Naive B cell (primary cell): ENCODE measurements at places on chromosomes 7 and 10.

GRCh38 chr7:90274161-90274560 lies 29.2 kb downstream of the CFAP69 start:
- no peak for DNase-seq
- no peaks in the 10 kb centered on the region for H3K4me1 ChIP-seq
- no peak overlapping the region for H3K27ac ChIP-seq
- peaks cover 8% of the 10 kb centered on the region for H3K27me3 ChIP-seq

- H3K36me3 ChIP-seq, result peaks cover 39% of the 10 kb centered on the region
- no peaks in the 10 kb centered on the region for H3K27me3 ChIP-seq
- no peak overlapping the region for H3K4me3 ChIP-seq
- H3K4me1 ChIP-seq, result no peaks in the 10 kb centered on the region
Observed at GRCh38 chr7:38795593-38795992, 113.4 kb downstream of the VPS41 start.

DNA sequence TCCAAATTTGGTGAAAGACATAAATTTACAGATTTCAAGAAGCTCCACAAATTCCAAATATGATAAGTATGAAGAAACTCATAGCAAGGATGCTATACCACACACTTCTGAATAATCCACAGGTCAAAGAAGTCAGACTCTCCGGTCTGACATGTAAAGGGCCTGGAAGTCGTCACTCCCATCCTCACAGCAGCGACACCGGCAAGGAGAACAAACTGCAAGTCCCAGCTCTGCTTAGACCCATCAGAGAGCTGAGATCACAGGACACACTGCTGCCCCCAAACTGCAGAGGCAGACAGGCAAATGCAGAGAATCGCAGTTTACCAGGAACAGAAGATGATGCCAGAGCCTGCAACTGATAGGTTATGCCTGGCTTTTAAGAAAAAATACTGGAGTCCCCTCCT lies 62.0 kb downstream of the AMZ1 start:
- H3K27ac ChIP-seq, result no peak overlapping the region
- DNase-seq, result no peak
- H3K4me1 ChIP-seq, result peaks cover 25% of the 10 kb centered on the region
- no peaks in the 10 kb centered on the region for H3K27me3 ChIP-seq
- peaks cover 9% of the 10 kb centered on the region for H3K36me3 ChIP-seq
- H3K4me3 ChIP-seq, result no peak overlapping the region

- no peak overlapping the region for H3K27ac ChIP-seq
- H3K27me3 ChIP-seq, result no peaks in the 10 kb centered on the region
- H3K4me1 ChIP-seq, result no peaks in the 10 kb centered on the region
- H3K4me3 ChIP-seq, result no peak overlapping the region
- DNase-seq, result no peak
Observed at GRCh38 chr7:10015687-10016086, 958.0 kb upstream of the PHF14 start.

GRCh38 chr10:14439451-14440259 lies 108.9 kb upstream of the FRMD4A start:
- peaks cover 42% of the 10 kb centered on the region for H3K27me3 ChIP-seq
- H3K27ac ChIP-seq, result no peak overlapping the region
- H3K36me3 ChIP-seq, result no peaks in the 10 kb centered on the region
- no peaks in the 10 kb centered on the region for H3K4me1 ChIP-seq
- no peak for DNase-seq

GRCh38 chr7:40394400-40394799 lies 259.6 kb downstream of the SUGCT start:
- no peaks in the 10 kb centered on the region for H3K4me1 ChIP-seq
- DNase-seq, result no peak
- no peak overlapping the region for H3K4me3 ChIP-seq
- no peak overlapping the region for H3K27ac ChIP-seq
- H3K36me3 ChIP-seq, result no peaks in the 10 kb centered on the region
- no peaks in the 10 kb centered on the region for H3K27me3 ChIP-seq

GRCh38 chr10:93876381-93876780 lies 17.4 kb upstream of the SLC35G1 start:
- H3K27me3 ChIP-seq, result peaks cover 38% of the 10 kb centered on the region
- H3K36me3 ChIP-seq, result no peaks in the 10 kb centered on the region
- H3K27ac ChIP-seq, result no peak overlapping the region
- H3K4me3 ChIP-seq, result no peak overlapping the region
- DNase-seq, result no peak

DNA sequence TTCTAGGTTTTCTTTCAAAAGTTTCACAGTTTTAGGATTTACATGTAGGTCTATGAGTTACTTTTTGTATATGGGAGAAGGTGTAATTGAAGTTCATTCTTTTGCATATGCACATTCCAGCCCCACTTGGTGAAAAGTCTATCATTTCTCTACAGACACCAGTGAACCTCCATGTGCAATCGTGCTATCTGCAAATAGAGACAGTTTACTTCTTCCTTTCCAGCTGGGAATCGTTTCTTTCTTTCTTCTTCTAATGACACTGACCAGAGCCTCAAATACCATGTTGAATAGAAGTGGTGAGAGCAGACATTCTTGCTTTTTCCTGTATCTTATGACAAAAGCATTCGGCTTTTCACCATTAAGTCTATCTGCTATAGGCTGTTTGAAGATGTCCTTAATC lies 122.7 kb downstream of the ARHGAP22 start:
- H3K27me3 ChIP-seq, result peaks cover 6% of the 10 kb centered on the region
- no peaks in the 10 kb centered on the region for H3K36me3 ChIP-seq
- no peaks in the 10 kb centered on the region for H3K4me1 ChIP-seq
- no peak for DNase-seq

DNA sequence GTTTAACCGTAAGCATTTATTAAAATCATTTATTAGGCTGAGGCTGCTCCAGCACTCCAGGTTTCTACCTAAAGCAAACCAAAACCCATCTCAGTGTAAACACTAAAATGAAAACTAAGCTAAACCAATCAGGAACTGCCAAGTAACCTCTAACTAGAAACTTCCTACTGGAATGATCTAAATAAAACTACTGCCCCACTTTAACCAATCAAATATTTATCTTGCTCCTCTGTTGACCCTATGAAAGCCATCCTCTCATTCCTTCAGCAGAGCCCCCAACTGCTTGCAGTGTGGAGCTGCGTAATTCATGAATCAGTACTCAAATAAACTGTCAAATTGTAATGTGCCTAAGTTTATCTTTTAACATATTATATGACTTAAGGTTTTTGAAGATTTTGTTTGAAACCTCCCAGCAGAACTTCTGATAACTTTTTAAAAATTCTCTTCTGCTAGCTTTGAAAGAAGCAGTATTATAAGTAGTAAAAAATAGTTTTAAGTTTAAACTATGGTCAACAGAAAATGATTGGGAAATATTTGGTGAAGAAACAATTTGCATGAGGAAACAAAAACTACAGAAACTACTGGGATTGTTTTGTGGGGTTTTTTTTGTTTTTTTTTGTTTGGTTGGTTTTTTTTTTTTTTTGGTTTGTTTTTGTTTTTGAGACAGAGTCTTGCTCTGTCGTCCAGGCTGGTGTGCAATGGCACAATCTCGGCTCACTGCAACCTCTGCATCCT lies 47.4 kb downstream of the GPR37 start:
- H3K4me3 ChIP-seq, result no peak overlapping the region
- H3K4me1 ChIP-seq, result no peaks in the 10 kb centered on the region
- no peak overlapping the region for H3K27ac ChIP-seq
- no peak for DNase-seq

DNA sequence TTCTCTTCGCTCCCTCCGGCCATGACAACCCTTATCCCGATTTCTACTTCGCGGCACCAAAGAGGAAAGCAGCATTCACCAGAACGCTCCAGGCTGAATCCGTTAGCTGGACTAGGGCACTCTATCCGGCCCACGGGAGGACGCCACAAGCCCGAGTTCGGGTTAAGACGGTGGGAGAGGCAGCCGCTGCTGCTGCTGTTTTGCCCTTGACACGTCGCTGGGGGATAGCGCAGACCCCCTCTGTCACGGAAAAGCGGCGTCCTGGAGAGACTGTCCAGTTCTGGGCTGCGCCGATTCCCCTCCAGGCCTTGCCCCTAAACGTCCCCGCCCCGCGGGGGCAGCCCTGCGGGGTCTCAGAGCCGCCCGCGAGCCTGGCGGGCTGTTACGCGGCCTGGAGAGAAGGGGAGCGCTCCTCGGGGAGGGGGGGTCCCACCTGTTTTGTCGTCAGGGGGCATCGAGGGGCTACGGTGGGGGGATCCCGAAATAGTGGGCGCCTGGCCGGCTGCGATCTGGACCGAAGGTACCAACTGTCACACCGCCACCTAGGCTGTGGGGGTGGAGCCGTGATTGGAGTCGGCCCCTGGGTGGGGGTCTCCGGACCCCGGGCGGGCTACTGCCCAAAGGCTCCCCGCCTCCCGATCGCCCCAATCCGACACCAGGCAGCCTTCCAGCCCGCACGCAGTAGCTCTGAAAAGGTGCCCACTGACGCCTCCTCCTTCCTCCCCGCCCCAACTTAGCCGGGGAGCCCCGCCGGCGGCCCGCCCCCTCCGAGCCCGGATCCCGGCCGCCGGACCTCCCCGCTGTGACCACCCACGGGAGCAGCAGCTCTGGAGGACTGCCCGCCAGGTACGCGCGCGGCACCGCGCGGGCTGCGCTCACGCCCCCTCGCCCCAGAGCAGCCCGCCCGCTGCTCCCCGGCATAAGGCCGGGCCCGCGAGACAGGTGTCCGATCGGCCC lies 772 bp downstream of the SGMS1 start:
- peak overlapping the region; percentile 94 for H3K27ac ChIP-seq
- no peaks in the 10 kb centered on the region for H3K27me3 ChIP-seq
- H3K4me1 ChIP-seq, result peaks cover 43% of the 10 kb centered on the region
- no peak for DNase-seq
- H3K36me3 ChIP-seq, result no peaks in the 10 kb centered on the region

DNA sequence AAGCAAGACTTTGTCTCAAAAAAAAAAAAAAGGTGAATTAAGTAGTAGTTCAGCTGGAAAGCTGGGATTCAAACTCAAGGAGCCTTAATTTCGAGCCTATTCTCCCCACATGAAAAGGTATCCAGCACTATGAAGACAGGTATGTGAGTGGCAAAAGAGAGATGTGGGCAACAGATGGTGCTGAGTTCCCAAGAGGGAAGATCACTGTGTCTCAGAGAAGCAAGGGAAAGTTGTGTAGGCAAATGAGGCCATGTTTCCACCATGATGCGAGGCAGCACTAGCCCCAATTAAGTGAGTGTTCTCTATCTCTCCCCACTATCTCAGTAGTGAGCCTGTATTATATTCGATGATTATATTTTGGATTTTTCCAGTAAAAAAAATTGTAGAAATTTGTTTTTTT lies 19.8 kb upstream of the ST7 start:
- no peaks in the 10 kb centered on the region for H3K36me3 ChIP-seq
- no peak for DNase-seq
- H3K4me3 ChIP-seq, result no peak overlapping the region
- H3K27ac ChIP-seq, result no peak overlapping the region
- peaks cover 9% of the 10 kb centered on the region for H3K4me1 ChIP-seq

GRCh38 chr7:45367026-45367425 lies 207.1 kb upstream of the ADCY1 start:
- H3K27ac ChIP-seq, result no peak overlapping the region
- no peaks in the 10 kb centered on the region for H3K4me1 ChIP-seq
- H3K27me3 ChIP-seq, result no peaks in the 10 kb centered on the region

- H3K4me1 ChIP-seq, result no peaks in the 10 kb centered on the region
- no peak overlapping the region for H3K27ac ChIP-seq
- DNase-seq, result no peak
- no peaks in the 10 kb centered on the region for H3K36me3 ChIP-seq
- H3K4me3 ChIP-seq, result no peak overlapping the region
- H3K27me3 ChIP-seq, result no peaks in the 10 kb centered on the region
Observed at GRCh38 chr7:46452561-46453135, 531.6 kb upstream of the IGFBP3 start.

DNA sequence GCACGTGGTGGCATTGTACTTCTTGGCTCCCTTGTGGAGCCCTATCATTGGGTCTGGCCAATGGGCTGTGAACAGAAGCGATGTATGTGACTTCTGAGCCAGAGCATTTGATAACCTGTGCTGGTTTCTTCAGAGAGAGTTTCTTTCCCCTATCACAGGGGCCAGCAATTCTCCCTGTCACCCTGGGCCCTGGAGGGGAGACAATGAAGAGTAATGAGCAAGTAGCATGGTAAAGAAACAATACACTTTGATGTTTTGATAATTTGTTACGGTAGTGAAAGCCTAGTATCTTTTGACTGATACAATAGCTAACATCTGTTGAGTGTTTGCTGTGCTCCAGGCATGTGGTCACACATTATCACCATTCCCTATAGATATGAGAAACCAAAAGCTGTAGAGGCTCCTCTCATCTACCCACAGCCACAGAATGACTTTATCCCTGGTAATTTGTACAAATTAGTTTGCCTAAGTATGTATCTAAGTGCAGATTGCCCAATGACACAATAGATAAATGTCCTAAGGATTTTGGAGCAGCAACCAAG lies 113.4 kb upstream of the SVIL start:
- peaks cover 6% of the 10 kb centered on the region for H3K27me3 ChIP-seq
- H3K36me3 ChIP-seq, result no peaks in the 10 kb centered on the region
- no peak for DNase-seq
- H3K4me1 ChIP-seq, result no peaks in the 10 kb centered on the region
- H3K4me3 ChIP-seq, result no peak overlapping the region

DNA sequence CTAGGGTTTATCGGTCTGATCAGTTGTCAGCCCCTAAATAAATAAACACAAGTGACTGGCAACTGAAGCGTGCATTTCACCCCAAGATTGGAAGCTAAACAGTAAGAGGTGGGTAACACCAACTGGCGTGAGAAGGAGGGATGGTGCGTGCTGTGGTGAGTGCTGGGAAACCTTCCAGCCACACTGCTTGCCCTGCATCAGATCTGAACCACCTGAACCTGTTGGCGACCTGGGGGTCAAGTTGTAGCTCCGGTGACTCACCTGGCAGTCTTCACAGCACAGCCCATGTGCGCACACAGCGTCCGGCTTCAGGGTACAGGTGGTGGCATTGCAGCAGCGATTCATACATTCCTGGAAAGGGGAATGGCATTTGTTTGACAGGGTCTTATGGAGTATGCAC lies 170.1 kb downstream of the FANK1 start:
- no peak overlapping the region for H3K4me3 ChIP-seq
- DNase-seq, result no peak
- no peaks in the 10 kb centered on the region for H3K4me1 ChIP-seq
- peaks cover 16% of the 10 kb centered on the region for H3K27me3 ChIP-seq

DNA sequence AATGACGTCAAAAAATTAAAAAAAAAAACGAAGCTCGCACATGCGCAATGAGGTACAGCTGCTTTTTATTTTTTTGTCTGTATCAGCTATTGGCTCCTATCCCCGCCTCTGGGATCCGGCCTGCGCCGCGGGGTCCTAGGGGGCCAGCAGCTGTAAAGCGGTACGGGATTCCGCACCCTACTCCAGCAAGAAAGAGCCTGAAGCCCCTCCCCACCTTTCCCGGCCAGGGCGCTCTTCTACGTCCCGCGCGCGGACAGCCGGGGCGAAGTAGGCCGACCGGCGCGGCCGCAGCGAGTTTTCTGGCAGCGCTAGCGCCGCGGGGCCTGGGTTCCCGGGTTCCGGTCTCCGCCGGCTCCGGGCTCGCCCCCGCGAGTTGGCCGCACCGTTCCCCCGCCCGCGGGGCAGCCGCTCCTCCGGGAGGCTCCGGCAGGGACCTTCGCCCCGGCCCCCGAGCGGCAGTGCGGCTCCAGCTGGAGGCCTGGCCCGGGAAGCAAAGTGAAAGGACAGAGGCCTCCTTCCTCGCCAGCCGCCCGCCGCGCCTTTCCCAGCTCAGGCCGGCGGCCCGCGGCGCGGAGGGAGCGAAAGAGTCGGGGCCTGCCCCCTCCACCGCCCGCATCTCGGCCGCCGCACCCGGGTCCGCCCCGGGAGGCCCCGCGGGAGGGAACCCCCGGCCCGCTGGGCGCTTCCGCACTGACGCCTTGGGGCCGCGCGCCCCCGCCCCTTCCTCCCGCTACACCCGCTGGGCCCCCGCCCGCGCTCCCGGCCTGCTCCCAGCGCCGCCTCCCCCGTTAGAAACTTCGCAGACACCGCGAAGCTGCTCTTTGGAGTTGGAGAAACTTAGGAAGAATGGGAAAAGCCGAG lies 4.7 kb upstream of the SPAG6 start:
- H3K4me3 ChIP-seq, result peak overlapping the region; percentile 96
- peak; percentile 74 for DNase-seq
- peaks cover 24% of the 10 kb centered on the region for H3K4me1 ChIP-seq
- H3K27ac ChIP-seq, result peak overlapping the region; percentile 97
- no peaks in the 10 kb centered on the region for H3K36me3 ChIP-seq
- H3K27me3 ChIP-seq, result peaks cover 52% of the 10 kb centered on the region
